Airway epithelial cell (primary cell): ENCODE measurements at places on chromosomes 13 and 19. TPM values are rescaled to one million over a fixed set of nuclear protein-coding genes. Genes with fewer than 3 reads are reported as not detected.

The LPAR2 gene
- 10.9 and 15.1 TPM in 2 replicates for total RNA-seq

The SHKBP1 gene
- total RNA-seq: 82.3 and 82.8 TPM in 2 replicates

The CLEC17A gene
- total RNA-seq: not detected in 2 replicates

The FUT6 gene
- 0.19 and 0.21 TPM in 2 replicates for total RNA-seq

The AP2S1 gene
- total RNA-seq: 331 and 340 TPM in 2 replicates

The RASGRP4 gene
- not detected in 2 replicates for total RNA-seq

The KRTDAP gene
- total RNA-seq: 40.4 and 58.3 TPM in 2 replicates

The IGFL3 gene
- total RNA-seq: 0.88 and 2.3 TPM in 2 replicates

The GZMM gene
- 0.37 TPM in 1 of 2 replicates, not detected in the other for total RNA-seq

The CYP2F1 gene
- 0.07 TPM in 1 of 2 replicates, not detected in the other for total RNA-seq

The ZNF415 gene
- total RNA-seq: 0.84 and 2.3 TPM in 2 replicates

The ZNF565 gene
- total RNA-seq: 1.9 TPM in 2 replicates

The TNFSF13B gene
- total RNA-seq: 0.14 TPM in 1 of 2 replicates, not detected in the other

The DCT gene
- total RNA-seq: not detected in 2 replicates

The ZNF132 gene
- 2.8 and 3.3 TPM in 2 replicates for total RNA-seq

The PGLYRP1 gene
- not detected in 2 replicates for total RNA-seq

The RFPL4A gene
- not detected in 2 replicates for total RNA-seq

The CPAMD8 gene
- total RNA-seq: 0.74 and 1.3 TPM in 2 replicates

The KLK4 gene
- total RNA-seq: not detected in 2 replicates

The PINLYP gene
- 0.98 and 7.4 TPM in 2 replicates for total RNA-seq

The CILP2 gene
- 0.05 and 0.07 TPM in 2 replicates for total RNA-seq

The C19orf38 gene
- total RNA-seq: not detected in 2 replicates

The ATP7B gene
- total RNA-seq: 4.5 and 5.3 TPM in 2 replicates

The POLD1 gene
- 52.4 and 60.2 TPM in 2 replicates for total RNA-seq

The ZNF441 gene
- total RNA-seq: 1.9 and 2.6 TPM in 2 replicates

The ADGRE1 gene
- total RNA-seq: not detected in 2 replicates

The OR7A5 gene
- total RNA-seq: not detected in 2 replicates

The ERICH6B gene
- total RNA-seq: not detected in 2 replicates

The EPS8L1 gene
- total RNA-seq: 112 and 125 TPM in 2 replicates

The GRIK5 gene
- 0.21 TPM in 1 of 2 replicates, not detected in the other for total RNA-seq

The ZNF793 gene
- total RNA-seq: 1.6 and 3.0 TPM in 2 replicates

The C1QTNF9 gene
- not detected in 2 replicates for total RNA-seq

The NLRP9 gene
- total RNA-seq: not detected in 2 replicates

The CYP2A6 gene
- total RNA-seq: not detected in 2 replicates

The ZNF709 gene
- total RNA-seq: 0.23 and 0.56 TPM in 2 replicates

The IGSF23 gene
- not detected in 2 replicates for total RNA-seq

The KLHL26 gene
- 5.3 and 10.3 TPM in 2 replicates for total RNA-seq

The SERPINE3 gene
- not detected in 2 replicates for total RNA-seq

The GJB2 gene
- total RNA-seq: 576 and 669 TPM in 2 replicates

The RNF113B gene
- not detected in 2 replicates for total RNA-seq
